ELR (cell line): ENCODE measurements at places on chromosomes 7 and 10.

DNA sequence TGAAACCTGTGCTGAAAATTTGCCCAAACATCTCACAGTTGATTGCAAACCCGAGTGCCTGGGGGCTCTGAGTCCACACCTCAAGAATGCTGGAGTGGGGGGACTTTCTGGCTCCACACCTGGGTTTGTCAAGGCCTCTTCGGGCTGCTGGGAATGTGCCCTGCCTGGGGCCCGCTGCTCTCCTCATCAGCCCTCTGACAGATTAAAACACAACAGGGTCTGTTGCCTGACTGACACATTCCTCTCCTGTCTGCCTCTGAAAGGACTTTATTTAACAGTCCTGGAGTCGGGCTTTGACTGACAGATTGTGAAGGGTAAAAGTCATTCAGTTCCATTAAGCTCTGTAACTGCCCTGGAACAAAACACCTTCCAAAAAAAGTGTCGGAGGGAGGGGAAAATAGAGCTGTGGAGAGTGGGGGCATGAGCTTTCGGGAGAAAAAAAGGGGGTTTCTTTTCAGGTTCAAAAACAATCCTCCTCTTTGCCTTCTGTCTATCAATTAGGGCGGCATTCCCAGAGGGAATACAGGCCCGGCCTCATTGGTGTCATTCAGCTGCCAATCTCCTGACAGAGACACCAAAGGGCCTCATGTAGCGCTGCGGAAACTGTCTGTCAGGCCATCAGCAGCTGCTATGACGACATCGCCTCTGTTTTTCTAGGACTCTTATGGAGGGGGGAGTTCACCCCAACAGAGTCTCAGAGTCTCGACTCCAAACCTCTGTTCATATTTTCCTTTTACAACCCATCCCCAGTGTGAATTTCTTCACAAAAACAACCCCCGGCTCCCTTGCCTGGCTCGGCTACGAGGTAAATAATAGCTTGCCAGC lies 398.8 kb upstream of the NFE2L3 start:
- no peak for DNase-seq

DNA sequence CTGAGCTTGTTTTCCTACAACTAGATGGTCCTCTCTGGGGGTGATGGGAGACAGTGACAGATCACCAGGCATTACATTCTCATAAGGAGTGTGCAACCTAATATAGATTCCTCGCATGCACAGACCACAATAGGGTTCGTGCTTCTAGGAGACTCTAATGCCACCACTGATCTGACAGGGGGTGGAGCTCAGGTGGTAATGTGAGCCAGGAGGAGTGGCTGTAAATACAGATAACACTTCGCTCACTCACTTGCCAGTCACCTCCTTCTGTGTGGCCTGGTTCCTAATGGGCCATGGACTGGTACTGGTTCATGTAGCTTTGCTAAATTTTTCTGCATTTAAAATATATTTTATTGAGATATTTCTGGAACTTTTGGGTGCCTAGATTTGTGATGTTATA lies 202.3 kb upstream of the ZNF32 start:
- DNase-seq: no peak

- DNase-seq: no peak
Observed at GRCh38 chr10:89214566-89215165, 7.5 kb upstream of the CH25H start.

DNA sequence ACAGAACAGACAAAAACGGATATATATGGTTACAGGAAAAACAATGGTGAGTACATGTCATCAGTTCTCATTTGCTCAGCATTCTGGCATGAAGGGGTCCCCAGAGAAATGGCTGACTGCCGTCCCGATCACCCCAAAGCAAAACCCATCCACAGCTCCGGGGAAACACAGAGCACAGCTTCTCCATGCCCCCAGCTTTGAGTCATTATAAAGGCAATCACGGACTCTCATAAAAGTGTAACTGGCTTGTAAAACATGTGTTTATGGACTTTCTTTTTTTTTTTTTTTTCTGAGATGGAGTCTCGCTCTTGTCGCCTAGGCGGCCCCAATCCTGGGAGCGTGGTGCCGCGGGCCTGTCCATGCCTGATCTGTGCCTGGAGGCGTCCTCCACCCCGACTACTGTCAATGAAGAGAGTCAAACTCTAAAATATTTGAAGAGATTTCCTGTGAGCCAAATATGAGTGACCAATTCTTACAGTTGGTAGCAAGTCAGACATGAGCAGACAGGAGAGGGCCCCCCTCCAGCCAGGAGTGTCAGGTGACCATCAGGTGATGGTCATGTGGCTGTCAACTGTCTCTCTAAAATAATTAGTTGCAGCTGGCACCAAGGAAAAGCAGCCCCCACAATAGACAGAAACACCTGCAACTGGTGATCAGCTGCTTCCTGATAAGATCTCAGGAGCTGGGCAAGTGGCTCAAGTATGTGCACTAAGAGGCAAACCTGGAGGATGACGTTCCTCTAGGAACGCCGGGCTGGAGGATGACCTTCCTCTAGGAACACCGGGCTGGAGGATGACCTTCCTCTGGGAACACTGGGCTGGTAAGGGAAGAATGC lies 21.7 kb upstream of the NOM1 start:
- no peak for DNase-seq
